ENCODE measurements at places on chromosomes 7 and 10. TPM values are rescaled to one million over a fixed set of nuclear protein-coding genes. Genes with fewer than 3 reads are reported as not detected.

The FAM241B gene
- total RNA-seq: 13.7 TPM

The HNRNPA2B1 gene
- total RNA-seq: 313 TPM

- no peak for DNase-seq
These were observed 51.7 kb downstream of the MAPK8 start for GRCh38 chr10:48358162-48358561.

- DNase-seq: no peak
These were observed 80.4 kb upstream of the MGMT start for GRCh38 chr10:129386415-129387257.

DNA sequence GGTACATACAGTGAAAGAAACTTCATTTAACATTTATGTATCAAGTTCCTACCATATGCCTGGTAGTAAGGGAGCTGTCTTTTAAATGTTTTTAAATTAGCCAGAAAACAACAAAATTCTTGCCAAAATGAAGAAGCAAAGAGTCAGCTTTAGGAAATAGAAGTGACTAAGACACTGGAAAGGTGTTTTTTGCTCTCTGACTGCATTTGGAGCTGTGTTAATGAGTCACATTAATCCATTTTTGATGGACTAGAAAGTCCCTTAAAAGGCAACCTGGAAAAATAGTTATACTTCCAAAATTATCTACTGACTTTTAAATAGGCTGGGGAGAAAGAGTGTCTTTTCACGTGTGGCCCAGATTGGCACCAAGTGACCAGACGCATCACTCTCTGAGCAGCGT, 3.9 kb upstream of the COL17A1 start:
- DNase-seq: no peak

GRCh38 chr7:115052706-115053105, 130.8 kb downstream of the MDFIC start:
- no peak for DNase-seq

DNA sequence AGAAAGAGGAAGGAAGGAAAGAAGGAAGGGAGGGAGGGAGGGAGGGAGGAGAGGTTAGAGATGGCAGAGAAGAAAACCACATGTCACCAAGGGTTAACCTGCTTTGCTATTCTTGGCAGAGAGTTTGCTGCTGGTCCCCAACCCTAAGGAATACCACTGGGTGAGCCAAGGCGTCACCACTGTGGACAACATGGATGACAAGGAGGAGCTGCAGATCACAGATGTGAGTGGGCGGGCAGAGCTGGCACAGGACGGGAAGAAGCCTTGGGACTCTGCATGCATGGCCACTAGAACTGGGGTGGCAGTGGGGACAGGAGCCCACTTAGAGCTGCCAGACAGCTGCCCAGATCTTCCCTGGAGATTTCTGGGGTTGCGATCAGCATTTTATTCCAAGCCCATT, 17.2 kb upstream of the MYH16 start:
- no peak for DNase-seq

DNA sequence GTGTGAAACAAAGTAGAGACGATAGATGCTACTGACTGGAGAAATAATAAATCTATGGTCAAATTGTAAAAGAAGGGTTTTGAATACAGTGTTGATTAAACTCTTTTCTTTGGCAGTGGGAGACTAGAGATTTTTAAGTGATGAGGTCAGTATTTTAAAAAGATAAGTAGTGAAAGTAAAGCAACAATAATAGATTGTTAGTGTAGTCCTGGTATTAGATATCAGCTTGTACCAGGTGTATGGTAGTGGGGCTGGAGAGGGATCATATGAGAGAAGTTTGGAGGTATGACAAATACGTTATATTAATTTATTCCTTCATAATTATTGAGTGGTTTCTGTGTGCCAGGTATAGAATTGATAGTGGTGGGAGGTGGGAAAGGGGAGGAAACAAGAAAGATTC, 25.2 kb downstream of the PHTF2 start:
- DNase-seq: no peak

GRCh38 chr10:70135684-70136083, 3.1 kb upstream of the AIFM2 start:
- DNase-seq: no peak

DNA sequence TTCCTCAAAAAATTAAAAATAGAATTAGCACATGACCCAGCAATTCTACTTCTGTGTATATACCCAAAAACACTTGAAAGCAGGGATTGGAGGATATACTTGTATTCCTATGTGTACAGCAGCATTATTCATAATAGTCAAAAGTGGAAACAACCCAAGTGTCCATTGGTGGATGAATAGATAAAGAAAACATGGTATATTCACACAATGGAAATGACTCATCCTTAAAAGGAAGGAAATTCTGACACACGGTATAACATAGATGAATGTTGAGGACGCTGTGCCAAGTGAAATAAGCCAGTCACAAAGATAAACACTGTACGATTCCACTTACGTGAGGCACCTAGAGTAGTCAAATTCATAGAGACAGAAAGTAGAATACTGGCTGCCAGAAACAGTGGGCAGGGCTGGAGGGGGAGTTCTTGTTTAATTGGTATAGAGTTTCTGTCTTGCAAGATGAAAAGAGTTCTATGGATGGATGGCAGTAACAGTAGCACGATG, 26.6 kb upstream of the KAT6B start:
- no peak for DNase-seq
